ENCODE measurements at places on chromosomes 12 and 14. TPM values are rescaled to one million over a fixed set of nuclear protein-coding genes. Genes with fewer than 3 reads are reported as not detected.

Gene SMCO2
- total RNA-seq: 0.38 TPM

Gene GPRC5D
- total RNA-seq: 0.73 TPM

Gene ACRBP
- total RNA-seq: 1.8 TPM

Gene FLRT2
- not detected for total RNA-seq

Gene USP44
- total RNA-seq: 1.5 TPM

All from activated CD4-positive, alpha-beta memory T cell treated with anti-CD3 and anti-CD28 coated beads, Interleukin-2, amount 10 ng/mL, durations not matched to agents 7 days and 5 days (primary cell).